ENCODE measurements at places on chromosomes 3 and 15. TPM values are rescaled to one million over a fixed set of nuclear protein-coding genes. Genes with fewer than 3 reads are reported as not detected.
A peak's percentile ranks its signal among the peaks of the same experiment; 100 is the strongest.

GRCh38 chr15:36130641-36131310, 448.6 kb upstream of the CDIN1 start:
- no peak for DNase-seq

DNA sequence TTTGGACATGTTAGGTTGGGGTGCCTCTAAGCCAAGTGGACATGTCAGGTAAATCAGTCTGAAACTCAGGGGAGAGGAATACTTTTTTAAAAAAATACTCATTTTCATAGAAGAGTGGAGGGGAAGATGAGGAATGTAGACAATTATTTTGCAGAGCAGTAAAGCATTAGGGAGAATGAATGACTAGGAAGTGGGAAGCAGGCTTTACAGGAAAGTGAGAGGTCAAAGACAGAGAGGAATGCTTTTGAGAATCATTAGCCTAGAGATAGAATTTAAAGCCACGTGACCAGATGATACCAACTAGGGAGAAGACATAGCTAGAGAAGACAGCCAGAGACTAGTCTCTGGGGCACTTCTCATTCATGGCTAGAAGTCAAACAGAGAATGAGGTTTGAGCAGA, 91.0 kb downstream of the RAD18 start:
- DNase-seq = no peak

DNA sequence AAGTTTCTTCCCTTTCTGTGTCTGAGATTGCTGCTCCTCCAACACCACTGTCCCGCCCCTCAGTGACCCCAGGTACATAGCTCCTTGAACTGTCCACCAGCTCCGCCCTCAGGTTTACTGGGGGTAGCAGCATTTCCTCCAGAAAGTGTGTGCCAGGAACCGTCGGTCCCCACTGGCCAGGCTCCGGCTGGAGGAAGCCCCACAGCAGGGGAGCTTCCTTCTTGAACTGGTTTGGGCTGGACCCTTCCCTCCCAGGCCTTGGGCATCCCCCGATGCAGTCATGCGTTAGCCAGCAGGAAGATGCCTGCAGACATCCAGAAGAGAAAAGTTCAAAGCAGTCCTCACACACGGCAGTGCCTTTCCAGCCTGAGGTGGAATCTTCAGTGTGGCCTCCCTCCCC, 19.7 kb downstream of the PAK6 start:
- DNase-seq = no peak

DNA sequence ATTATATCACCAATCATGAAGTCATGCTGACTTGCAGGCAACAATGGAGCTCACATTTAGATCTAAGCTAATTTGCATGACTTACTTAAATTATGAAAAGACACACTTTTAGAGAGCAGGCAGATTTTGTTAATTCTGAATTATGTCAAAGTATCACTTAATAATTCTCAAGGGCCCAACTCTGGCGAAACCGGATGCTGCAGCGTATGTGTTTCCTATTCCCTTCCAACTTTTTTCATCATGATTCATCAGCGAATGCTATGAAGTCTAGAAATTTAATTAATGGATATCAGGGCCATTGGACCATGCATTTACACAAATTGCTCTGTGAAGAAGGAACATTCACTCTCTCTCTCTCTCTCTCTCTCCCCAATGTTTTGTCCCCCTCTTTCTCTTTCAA, 63.5 kb upstream of the GOLGA8A start:
- no peak for DNase-seq

DNA sequence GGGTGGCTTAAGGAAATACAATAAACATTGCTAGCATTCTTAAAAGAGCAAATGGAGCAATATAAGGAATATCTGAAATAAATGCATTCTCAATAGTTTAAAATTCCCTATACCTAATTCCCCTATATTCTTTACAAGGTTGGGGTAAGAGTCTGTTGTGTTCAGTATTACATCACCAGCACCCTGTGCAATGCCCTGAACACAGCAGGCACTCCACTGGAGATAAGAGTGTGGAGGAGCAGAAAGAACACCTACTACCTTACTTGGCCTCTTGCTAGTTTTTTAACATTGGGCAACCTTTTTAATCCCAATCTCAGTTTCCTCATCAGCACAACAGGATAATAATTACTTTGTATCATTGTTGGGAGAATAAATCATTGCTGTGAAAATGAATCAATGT, 140.2 kb upstream of the PLXND1 start:
- no peak for DNase-seq

DNA sequence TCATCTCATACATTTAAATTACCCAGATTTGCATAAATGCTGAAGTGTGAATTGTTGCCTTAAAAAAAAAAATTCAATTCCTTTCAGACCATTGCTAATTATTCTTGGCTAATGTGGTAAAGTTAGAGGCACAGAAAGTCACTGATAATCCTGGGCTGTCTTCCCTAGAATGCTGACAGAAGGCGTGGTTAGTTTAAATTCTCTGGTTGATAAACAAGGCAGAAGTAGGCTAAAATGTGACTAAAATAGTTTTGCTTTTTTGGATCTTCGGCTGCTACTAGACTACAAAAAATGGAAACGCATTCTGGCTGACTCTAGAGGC, 193.7 kb downstream of the OTOL1 start:
- DNase-seq = no peak

DNA sequence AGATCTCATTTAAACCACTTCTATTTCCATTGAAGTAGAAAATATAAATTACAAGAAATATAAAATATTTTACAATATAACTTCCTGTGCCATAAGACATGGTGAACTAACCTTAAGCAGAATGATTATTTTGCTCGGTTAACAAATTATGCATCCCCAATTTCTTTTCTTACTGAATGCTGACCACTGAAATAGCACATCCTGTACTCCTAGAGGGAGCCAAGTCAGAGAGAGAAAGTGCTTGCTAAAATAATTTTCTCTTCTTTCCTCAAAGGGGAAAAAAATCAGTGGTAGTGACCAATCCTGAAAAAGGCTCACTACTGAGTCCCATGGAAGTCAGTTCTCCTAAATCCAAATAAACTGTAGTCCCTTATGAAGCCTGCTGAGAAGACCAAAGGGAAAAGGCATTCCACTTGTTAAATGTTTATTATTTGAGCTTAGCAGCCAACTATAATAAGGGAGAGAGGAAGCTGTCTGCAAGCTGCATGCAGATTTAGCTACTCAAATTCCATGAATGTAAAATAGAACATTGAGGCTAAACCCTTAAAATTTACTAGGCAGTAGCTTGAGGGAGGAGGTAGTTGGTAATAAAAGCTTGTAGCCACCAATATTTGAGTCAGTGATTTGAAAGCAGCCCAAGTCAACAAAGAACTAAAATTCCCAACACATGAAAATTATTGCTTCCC, 33.1 kb downstream of the CEP152 start:
- DNase-seq = no peak

GRCh38 chr3:87987952-87988351, 70.9 kb downstream of the CGGBP1 start:
- no peak for DNase-seq

GRCh38 chr3:193559100-193559499, 4.4 kb upstream of the ATP13A4 start:
- DNase-seq = no peak

DNA sequence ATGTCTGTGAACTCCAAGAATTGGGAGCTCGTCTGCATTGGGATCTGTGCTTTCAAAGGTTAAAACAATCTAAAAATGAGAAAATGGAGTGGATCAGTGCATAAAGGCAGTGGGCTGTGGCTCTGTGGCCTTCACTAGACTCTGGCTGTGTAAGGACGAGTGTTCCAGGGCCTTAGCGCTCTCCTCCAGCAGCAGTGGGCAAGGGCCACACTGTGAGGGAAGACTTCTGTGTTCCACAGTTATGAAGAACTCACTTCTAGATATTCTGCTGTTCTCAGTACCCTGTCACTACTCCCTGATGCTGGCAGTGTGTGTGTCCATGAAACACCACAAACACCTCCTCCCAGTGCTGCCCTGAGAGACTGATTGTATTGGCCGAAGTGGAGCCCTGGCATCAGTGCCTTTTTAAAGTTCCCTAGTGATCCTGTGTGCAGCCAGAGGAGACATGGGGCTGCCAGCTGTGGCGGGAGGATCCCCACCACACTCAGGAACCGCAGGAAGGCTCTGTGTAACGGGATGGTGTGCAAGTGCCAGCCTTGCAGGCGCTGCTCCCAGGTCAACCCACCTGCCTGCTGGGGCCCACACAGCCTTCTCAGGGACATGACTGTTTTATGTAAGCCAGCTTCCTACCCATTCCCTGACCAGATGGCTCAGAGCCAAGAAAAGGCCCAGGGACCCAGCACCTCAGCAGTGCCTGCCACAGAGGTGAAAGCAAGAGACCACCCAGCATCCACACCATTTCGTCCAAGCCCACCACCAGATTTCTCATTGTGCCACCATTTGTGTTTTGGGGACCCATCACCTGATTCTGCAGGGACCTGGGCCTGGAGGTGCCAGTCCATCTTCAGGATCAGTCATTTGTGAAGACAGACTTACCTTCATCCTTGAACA, 40.4 kb downstream of the ABTB1 start:
- DNase-seq = no peak

- DNase-seq = no peak
These were observed 25.8 kb downstream of the OXNAD1 start for GRCh38 chr3:16290827-16291196.

GRCh38 chr15:80455668-80456442, 51.7 kb downstream of the ARNT2 start:
- peak; percentile 69 for DNase-seq

DNA sequence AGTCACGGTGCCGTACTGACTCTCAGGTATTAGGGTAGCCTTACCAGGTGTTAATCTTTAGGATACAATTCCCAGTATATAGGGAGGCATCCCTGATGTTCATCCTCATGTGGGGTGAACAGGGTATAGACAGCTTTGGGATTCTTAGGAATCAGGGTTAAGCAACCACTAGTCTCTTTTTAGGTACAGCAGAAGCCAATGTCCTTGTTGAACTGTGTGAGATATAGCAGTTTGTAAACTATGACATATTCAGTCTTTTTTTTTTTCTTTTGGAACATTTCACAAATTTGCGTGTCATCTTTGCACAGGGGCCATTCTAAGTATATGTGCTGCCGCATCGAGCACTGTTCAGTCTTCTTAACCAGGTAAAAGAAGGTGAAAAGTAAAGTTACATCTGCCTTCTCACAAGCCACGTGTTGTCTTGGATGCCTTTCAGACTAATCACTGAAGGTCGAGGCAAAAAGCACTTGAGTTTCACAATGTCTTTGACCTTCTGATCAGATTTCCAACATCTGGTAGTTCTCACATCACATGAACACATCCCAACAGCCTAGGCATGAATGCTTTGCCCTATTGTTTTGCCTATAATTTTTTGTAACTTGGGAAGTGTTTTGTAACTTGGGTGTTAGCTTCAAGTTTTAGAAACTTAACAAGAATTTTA, 17.2 kb downstream of the TSEN2 start:
- no peak for DNase-seq

GRCh38 chr3:9732080-9732739, 675 bp downstream of the BRPF1 start:
- no peak for DNase-seq

GRCh38 chr15:80721476-80721875, 26.4 kb downstream of the ABHD17C start:
- DNase-seq = no peak

GRCh38 chr15:33064878-33065277, 129.6 kb downstream of the FMN1 start:
- DNase-seq = no peak

DNA sequence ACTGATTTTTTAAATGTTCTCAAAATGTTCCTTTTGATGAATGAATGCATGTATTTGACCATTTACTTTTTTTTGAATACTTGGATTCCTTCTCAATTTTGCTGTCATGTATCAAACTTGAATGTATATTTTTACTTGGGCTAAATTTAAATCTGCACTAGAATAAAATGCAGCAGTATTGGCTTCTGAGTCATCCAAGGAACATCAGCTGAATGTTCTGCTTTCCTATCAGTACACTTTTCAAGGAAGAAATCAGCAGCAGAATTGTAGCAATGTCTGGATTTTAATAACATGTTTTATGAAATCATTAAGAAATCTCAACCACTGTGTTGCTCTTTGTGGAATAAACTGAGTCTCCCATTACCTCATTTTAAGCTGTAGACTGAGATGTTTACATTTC, 57.0 kb upstream of the COL6A6 start:
- DNase-seq = no peak

DNA sequence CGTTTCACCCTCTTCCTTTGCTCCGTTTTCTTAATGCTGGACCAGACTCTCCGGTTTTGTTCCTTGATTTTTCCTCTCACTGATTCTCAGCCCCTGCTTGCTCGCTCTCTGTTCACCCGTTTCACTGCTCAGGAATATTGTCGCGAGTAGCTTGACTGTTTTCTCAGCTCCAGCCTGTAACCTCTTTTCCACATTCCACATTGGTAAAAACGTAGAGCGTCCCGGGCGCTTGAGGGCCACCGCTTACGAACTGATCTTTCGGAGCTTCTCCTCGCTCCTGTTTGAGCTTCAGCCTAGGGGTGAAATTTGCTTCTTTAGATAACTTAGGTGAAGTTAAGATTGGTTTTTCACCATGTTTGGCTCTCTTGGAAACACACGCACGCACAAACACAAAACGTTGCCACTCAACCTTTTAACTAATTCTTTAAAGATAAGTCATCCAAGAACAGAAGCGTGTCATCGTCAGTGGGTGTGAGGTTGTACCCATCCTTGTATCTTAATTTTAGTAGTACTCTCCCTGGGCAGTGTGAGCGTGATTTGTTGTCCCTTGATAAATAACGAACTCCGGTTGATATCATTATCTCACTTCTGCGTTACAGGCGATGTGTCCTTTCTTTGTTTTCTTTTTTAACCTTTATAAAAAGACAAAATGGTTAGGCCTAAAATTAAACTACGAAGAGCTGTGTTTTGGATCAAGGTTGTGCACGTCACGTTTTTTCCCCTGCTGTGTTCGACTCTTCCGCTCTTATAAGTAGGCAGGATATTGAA, 1.0 kb downstream of the PAK2 start:
- peak; percentile 51 for DNase-seq

- no peak for DNase-seq
These were observed 524.2 kb upstream of the LMCD1 start for GRCh38 chr3:7977245-7978086.

The LRRC49 gene
- 5.9 TPM for polyA plus RNA-seq

The PLSCR5 gene
- not detected for polyA plus RNA-seq

The CSPG4 gene
- 125 TPM for polyA plus RNA-seq

The CCDC39 gene
- polyA plus RNA-seq = 2.7 TPM

Data from hindlimb muscle (tissue), 1 donor.